NCI-H2081 (cell line): ENCODE measurements at places on chromosomes 4 and X.

GRCh38 chrX:71053217-71053621 lies 14.9 kb downstream of the SNX12 start:
- no peak for DNase-seq

DNA sequence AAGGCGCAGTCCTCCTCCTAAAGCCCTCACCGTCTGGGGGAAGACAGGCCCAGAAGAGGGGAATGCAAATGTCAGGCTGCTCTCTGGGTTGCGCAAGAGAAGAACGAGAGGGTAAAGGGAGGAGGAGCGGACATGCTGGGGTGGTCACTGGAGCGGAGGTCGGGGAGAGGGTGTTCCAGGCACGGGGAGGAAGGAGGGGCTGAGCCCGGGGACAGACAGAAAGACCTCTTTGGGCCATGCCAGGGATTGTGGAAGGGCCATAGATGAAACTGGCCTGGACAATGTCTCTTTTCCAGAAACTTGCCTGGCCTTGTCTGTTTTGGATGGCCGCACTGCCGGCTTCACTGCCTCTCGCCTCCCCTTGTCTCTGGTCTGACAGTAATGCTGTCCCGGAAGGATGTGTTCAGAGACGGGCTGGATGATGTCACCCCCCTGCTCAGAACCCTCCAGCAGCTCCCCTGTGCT lies 121.0 kb downstream of the SORCS2 start:
- DNase-seq = no peak

- no peak for DNase-seq
These were observed 103.7 kb downstream of the SORCS2 start for GRCh38 chr4:7295911-7296660.

DNA sequence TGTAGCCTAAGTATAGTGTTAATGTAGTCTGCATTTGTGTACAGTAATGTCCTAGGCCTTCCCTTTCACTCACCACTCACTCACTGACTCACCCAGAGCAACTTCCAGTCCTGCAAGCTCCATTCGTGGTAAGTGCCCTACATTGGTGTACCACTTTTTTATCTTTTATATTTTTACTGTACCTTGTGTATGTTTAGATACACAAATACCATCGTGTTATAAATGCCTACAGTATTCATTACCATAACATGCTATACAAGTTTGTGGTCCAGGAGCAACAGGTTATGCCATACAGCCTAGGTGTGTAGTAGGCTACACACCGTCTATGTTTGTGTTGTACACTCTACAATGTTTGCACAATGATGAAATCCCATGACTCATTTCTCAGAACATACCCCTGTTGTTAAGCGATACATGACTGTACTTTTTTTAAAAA lies 15.4 kb downstream of the TSPAN5 start:
- no peak for DNase-seq

DNA sequence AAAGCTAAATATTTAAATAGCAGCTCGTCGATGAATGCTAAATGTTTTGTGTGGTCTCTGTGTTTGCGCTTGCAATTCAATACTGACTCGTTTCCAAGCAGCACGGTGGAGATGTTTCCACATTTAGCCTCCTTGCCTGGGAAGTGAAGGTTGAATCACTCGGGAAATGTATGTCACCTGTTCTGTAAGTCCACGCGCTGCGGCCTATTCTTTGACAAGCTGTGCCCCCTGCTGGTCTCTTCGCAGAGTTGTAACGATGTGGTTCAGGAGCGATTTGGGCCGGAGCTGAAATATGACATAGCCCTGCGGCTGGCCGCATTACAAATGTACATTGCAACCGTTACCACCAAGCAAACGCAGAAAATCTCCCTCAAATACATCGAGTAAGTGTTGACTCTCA lies 89.6 kb upstream of the PRPS2 start:
- DNase-seq = peak; percentile 90

DNA sequence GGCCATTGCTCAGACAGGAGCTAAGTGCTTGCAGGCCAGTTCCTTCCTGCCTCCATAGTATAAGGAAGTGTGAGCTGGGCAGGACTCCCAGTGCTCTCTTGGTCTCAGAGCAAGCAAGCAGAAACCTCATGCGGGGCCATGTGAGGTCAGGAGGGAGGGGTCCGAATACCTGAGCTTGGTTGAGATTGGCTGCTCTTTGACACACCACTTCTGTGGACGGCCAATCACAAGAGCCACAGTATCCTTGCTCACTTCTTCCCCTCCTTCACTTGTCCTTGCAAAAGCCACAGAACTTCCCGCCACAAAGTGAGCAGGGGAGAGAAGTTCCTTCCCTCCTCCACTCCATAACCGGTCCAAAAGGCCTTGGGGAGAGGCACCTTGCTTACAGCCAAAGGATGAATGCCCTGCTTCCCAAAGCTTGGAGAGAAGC lies 56.7 kb downstream of the PRPS1 start:
- no peak for DNase-seq
